Cerebellar nuclear complex (tissue), 1 donor: ENCODE measurements at places on chromosomes 4 and X.

DNA sequence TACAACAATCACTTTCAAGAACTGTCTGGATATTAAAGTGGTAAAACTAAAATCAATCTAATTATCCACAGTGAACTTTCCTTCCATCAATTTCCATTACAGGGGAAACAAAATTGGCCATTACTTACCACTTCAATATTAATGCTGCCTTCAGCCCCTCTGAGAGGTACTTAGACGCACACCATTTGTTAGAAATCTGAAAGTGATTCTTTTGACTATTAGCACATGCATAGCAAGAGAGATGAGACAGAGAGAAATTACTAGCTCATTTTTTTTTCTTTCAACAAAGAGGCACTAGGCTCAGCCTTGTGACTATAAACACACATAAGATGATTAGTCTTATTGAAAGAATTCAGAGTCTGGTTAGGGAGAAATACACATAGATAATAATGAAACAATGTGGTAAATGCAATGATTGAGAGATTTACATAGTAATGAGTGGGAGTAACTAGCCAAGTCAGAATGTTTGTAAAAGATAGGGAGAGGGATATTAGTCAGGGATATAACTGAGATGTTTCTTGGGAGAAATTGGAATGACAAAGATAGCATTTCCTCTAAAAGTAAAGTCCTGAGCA, 93.3 kb downstream of the YIPF7 start:
- no peak for DNase-seq

- no peak for DNase-seq
These were observed 67.5 kb downstream of the TECRL start for GRCh38 chr4:64341711-64342110.

- no peak for DNase-seq
These were observed 81.9 kb upstream of the QRFPR start for GRCh38 chr4:121462660-121463261.

DNA sequence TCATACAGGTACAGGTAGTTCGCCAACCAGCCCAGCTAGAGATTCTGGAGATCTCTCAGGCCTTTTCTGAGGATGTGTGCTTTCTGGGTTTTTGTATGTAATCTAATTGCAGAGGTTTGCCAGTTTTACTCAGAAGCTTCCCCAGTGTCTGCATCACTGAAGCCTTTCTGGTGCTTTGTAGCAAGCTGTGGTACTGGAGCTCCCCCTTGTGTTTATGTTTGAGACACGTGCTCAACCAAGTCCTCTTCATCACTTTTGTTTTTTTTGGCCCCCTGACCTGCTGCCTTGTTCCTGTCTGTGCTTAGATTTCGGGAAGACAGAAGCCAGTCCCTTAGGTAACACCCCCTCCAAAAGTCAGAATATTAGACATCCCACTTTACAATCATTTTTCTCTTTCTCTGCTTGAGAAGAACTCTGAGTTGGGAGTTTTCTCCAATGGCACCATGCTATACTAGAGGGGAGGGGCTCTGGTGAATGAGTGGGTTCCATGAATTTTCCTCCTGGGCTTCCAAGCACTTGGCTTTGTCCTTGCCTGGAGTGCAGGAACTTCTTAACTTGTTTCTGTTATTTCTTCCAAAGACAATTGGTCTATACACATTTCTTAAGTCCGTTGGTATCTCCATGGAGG, 128.4 kb upstream of the TBC1D9 start:
- DNase-seq = no peak

GRCh38 chrX:10833299-10834169, 213.1 kb upstream of the MID1 start:
- DNase-seq = no peak

GRCh38 chr4:122898370-122899150, 23.8 kb downstream of the NUDT6 start:
- DNase-seq = no peak
